ENCODE measurements at places on chromosomes 3 and 15. TPM values are rescaled to one million over a fixed set of nuclear protein-coding genes. Genes with fewer than 3 reads are reported as not detected.

GRCh38 chr3:100157685-100158084 is 43.4 kb upstream of the FILIP1L start:
- H3K27ac ChIP-seq: peak overlapping the region; percentile 25
- H3K27me3 ChIP-seq: no peaks in the 10 kb centered on the region
- no peak overlapping the region for H3K4me3 ChIP-seq
- DNase-seq: no peak
- peaks cover 9% of the 10 kb centered on the region for H3K4me1 ChIP-seq

DNA sequence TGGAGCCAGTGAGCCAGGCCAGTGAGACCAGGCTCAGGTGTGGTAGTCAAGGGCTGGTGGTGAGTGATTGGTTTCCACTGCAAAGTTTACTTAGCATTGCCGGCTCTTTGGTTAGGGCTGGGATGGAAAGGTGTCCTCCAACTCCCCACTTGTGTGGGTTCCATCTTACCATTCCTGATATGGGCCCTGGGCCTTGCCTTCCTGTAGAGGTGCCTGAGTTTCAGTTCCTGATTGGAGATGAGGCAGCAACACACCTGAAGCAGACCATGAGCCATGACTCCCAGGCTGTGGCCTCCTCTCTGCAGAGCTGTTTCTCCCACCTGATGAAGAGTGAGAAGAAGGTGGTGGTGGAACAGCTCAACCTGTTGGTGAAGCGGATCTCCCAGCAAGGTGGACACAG is 3.1 kb downstream of the MPI start:
- H3K4me3 ChIP-seq: no peak overlapping the region
- no peaks in the 10 kb centered on the region for H3K27me3 ChIP-seq
- H3K4me1 ChIP-seq: no peaks in the 10 kb centered on the region
- no peaks in the 10 kb centered on the region for H3K36me3 ChIP-seq
- no peak overlapping the region for H3K27ac ChIP-seq

GRCh38 chr3:191889756-191890155 is 428.8 kb downstream of the PYDC2 start:
- no peaks in the 10 kb centered on the region for H3K27me3 ChIP-seq
- H3K4me3 ChIP-seq: no peak overlapping the region
- H3K4me1 ChIP-seq: no peaks in the 10 kb centered on the region
- no peak overlapping the region for H3K27ac ChIP-seq

DNA sequence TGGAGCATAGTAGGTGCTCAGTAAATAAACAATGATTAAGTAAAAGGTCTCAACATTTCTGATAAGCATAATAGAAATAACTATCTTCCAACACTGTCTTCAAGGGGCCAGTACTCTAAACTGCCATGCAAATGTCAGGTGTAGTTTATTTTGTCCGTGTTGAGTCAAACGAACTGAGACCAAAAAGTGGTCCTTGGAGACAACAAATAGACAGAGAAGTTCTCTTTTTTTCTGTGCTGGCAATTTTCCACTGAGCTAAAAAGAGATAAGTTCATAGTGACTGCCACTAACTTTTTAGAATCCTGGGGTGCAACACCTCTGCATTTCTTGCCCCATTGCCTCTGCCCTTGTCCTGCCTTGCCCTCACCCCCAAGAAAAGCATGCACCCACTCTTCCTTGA is 14.7 kb upstream of the MBNL1 start:
- no peak overlapping the region for H3K4me3 ChIP-seq
- no peaks in the 10 kb centered on the region for H3K36me3 ChIP-seq
- no peaks in the 10 kb centered on the region for H3K27me3 ChIP-seq
- H3K4me1 ChIP-seq: no peaks in the 10 kb centered on the region
- H3K27ac ChIP-seq: no peak overlapping the region

Gene CMC1
- total RNA-seq: 21.2 TPM

All from lung (tissue), 17 donors.